Stimulated activated CD8-positive, alpha-beta memory T cell treated with anti-CD3 and anti-CD28 coated beads, Interleukin-2, amount 100 ng/mL, for 1 hour (primary cell): ENCODE measurements at places on chromosomes 3 and 15.

GRCh38 chr3:69250014-69250413 lies 127.6 kb upstream of the LMOD3 start:
- DNase-seq = no peak

GRCh38 chr15:77187751-77188464 lies 117.0 kb upstream of the TSPAN3 start:
- DNase-seq = no peak

DNA sequence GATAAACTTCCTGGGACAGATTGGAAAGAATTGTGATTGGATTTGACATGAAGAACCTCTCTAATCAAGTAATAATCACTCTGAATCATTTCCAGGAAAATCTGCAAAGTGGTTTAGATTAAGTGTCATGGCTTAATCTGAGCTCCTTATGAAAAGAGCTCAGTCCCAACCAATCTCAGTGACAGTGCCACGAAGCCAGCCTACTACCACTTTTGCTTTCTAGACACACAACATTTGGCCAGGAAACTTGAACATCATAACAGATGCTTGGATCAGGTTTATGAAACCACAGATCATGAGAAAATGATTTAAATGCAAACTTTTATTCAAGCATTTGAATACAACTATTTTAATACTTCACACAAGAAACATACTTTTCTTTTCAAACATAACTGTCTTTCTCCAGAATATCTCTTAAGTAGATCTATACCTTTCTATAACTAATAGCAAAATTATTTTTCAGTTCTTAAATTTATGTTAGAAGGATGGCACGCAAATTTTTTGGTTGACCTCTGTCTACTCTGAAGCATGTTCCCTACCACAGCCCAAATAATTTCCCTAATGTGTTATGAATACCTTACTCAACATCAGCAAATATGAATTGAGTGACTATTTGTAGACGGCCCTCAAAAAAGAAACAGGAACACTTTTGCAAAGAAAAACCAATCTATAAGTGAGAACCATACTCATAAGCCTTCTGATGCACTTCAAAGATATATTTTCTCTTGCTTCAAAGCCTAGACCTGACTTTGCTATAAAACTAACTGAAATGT lies 495.0 kb upstream of the ZNF385D start:
- DNase-seq = no peak

- DNase-seq = no peak
Observed at GRCh38 chr15:96851613-96852012, 521.1 kb downstream of the NR2F2 start.

DNA sequence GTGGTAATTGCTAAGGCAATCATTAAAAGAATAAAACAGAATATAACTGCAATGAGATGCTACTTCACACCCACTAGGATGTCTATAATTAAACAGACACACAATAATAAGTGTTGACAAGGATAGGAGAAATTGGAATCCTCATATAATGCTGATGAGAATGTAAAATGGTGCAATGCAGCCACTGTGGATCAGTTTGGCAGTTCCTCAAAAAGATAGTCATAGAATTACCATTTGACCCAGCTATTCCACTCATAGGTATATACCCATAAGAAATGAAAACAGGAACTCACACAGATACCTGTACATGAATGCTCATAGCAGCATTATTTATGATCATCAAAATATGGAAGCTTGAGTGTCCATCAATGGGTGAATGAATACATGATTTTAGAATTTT lies 9.6 kb upstream of the RNF111 start:
- no peak for DNase-seq
